Mucosa of gallbladder (tissue), 1 donor: ENCODE measurements at places on chromosomes 1 and 21. TPM values are rescaled to one million over a fixed set of nuclear protein-coding genes. Genes with fewer than 3 reads are reported as not detected.

TMEM82 gene
- total RNA-seq = 4.9 TPM

DNA sequence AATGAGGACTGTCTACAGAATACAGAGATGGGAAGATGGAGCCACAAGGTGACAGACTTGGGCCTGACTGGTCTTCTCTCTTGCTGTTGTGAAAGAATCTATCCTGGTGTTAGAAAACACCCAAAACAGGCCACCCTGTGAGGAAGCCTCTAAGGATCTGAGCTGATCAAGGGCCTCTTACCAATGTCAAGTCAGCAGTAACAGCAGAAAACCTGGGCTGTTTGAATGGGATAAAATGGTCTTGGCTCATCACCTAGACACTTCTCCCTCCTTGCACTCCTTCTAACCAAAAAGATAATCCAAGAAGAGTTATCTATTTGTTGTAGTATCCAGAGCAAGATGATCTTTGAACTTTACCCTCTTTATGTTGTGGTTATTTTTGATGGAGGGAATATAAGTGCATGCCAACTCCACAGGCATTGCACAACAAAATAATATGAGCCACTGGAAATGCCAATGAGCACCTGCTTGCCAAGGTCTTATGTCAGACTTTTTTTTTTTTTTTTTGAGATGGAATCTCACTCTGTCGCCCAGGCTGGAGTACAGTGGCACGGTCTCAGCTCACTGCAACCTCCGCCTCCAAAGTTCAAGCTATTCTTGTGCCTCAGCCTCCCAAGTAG, 32.8 kb upstream of the ZNF281 start:
- DNase-seq = no peak

DNA sequence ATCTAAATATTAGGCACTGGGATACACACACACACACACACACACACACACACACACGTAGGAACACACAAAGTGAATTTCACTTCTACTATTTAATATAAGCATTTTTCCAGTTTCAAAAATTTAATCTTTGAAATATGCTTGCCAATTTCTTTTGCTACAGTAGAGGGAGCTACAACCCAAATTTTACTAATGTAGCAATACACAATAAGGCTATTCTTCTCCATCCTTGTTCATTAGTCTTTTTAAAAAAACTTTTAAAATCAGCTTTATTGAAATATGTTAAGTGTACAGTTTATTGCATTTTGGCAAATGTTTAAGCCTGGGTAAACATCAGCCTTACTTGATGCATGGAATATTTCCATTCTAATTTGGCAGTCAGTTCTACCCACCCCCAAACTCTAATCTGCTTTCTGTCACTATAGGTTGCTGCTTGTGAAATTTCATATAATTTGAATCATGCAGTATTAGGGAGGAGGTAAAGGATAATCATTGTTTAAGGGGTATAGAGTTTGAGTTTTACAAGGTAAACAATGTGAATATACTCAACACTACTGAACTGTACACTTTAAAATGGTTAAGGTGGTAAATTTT, 93.0 kb upstream of the TENT5C start:
- no peak for DNase-seq

FOXD2 gene
- total RNA-seq = 0.26 TPM

DNA sequence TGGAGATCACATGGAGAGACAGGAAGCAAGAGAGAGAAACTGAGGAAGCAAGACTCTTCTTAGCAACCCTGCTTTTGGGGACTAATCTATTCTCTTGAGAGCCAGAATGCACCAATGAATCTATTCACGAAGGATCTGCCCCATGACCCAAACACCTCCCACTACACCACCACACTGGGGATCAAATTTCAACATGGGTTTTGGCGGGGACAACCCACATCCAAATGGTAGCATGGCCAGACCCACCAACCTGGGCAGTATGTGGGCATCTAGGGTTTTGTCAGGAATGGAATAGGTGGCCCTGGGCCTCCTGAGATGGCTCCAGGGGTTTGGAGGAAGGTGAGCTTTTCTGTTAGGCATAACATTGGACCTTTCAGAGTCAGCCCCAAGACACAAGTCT, 33.7 kb downstream of the NENF start:
- no peak for DNase-seq

- DNase-seq = no peak
These were observed 22.5 kb downstream of the CEP350 start for GRCh38 chr1:179976970-179977651.

DNA sequence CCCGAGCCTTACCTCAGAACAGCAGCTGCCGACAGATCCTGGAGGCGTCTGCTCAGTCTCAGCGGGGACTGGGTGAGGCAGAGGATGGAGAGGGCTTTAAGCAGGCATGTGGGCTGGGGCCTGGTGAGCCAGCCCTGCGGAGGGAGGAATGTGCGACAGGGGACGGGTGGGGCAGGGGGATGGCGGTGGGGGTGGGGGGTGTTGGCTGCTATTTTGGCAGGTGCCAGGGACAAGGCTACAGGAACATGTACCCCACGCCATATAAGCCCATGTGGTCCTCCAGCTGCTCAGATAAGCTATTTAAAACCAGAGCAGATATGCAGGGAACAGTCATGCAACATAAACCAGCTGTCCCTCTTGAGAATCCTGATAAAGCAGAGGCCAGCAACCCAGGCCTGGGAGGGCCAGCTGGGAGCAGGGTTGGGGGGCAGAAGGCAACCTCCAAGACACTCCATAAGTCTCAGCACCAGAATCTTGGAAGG, at the start of gene TNNT2:
TNNT2 (minus strand) TSS at position 70 of the 482 bp plus-strand sequence. CDS start 4,426 bp downstream, outside the sequence.
- no peak for DNase-seq

- no peak for DNase-seq
These were observed 437.4 kb downstream of the NUF2 start for GRCh38 chr1:163758977-163759670.

DMRTA2 gene
- not detected for total RNA-seq

- no peak for DNase-seq
These were observed 19.3 kb downstream of the TRMT13 start for GRCh38 chr1:100152271-100152670.

DNA sequence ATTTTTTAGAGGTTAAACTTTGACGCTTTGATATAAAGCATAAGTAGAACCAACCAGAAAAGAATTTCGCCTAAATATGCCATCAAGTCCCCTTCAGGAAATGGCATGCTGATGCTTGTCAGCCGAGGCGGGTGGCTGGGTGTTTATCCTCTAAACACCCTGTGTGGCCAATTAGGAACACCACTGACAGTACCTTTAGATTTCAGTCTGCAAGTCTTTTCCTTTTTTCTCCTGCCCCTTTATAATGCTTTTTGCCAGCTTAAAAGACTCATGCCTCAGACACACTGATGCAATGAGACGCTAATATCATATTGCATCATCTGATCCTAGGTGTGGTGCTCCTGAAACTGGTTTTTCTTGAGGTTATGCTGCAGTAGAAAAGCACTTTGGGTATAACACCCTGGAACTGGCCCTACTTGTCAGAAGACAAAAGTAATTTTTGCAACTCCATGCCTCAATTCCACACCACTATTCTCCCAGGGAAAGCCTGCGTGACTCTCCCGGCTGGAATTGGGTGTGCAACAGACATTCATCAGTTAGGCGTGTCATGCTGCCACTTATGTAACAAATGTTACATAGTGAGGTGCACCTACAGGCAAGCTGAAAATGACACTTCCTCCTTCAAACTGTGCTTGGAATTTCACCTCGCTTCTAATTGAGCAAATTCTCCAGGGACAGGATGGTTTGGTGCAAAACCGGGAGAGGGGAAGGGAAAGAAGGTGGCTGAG, 2.0 kb upstream of the RCC2 start:
- DNase-seq = peak; percentile 17

DNA sequence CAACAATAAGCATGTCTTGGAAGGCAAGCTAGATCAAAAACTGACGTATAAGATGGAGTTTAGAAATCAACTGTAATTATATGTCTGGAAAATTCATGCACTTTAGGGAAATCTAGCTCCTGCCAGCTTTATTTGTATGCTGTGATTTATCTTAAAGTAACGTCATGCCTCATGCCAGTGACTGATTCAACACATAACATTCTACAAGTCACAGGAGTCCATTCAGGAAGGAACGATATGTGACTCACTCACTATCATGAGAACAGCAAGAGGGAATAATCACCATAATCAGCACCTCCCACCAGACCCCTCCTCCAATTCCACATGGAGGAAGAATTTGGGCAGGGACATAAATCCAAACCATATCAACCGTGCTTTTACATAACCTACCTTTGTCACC, 682.4 kb upstream of the ADAMTS5 start:
- no peak for DNase-seq

GRCh38 chr1:28983509-28984310, 69.3 kb downstream of the EPB41 start:
- no peak for DNase-seq

DNA sequence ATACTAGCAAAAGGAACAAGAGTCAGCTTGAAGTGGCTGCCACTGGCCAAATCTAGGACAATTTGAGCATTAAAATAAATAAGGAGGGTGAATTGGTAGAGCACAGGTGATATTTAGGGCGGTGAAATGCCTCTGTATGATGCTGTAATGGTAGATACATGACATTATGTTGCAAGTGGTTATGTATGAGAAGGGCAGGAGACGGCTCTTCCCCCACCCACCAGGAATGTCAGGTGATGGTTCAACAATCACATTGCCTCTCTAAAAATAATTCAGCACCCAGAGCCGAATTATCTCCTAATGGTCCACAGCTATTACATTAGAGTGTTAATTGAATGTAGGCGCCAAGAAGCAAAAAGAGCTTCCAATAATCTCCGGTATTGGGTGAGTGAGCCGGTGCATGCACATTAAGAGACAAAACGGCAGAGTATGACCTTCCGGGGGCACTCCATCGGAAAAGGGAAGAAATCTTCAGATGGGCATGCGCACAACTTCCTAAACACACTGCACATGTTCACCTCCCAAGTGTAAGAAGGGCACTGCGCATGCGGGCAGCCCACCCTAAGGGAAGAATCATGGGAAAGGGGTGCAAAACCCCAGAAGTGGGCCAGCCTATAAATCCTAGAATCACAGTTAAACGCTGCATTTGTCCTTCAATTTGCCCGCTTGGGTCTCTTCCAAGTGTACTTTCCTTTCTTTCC, 6.8 kb upstream of the IFNAR1 start:
- no peak for DNase-seq

DNA sequence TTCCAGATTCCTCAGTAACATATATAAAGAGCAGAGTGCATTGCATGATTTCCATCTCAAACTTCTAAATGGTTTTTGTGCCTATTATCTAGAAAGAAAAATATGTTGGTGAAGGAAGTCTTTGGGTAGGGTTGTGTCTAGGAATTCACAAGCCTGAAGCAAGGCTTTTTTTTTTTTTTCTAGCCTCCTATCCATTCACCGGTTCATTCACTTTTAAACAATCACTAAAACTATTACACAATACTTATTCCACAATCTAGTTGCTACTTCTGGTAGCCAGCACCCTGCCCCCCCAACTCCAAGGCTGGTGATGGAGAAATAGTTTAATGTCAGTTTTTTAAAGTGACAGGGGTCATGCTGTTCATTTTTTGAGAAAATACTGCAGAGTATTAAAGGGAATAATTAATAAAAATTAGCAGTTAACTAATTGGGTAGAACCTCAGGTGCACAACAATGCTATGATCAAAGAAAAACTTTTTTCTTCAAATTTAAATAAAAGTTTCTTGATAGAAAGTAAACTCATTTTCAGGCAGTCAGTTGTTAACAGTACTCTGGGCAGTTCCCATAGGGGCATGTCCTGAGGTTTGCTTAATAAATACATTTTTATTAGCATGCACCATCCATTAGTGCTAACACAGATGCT, 10.9 kb downstream of the IRF2BP2 start:
- DNase-seq = no peak

DNA sequence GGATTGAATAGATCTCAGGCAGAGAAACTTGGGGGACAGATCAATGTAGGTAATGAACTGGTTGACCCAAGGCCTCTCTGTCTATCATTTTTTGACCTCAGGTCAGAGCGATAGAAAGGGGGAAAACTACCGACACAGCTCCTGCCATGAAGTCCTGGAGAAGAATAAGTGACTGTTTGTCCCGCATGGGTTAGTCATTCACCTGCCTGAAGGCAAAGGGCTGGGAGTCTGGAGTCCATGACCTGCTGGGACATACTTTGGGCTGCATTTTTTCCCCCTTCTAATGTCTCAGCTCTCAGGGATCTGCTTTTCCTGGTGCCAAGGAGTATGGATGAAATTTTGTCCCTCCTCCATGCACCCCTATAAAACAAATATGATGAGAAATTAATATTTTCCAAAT, 1.6 kb upstream of the ROR1 start:
- no peak for DNase-seq

- no peak for DNase-seq
These were observed 552.1 kb downstream of the LMO4 start for GRCh38 chr1:87880764-87881163.

DNA sequence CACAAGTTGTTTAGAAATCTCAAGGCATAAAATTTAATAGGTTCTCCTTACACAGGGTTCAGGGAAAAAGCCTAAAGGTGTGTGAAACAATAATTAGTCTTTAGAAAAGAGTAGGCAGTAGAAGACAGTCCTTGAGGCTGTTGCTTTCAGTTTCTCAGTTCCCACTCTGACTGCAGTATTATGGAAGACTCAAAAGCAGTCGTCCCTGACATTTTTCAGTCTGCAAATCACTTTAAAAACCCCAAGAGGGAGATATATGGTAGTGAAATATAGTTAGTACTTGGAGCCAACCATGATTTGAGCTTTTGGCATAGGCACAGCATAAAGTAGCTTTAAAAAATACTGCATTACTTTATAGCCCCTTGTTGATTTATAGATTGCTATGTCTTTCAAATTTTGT, 299.7 kb downstream of the OLFM3 start:
- no peak for DNase-seq

- no peak for DNase-seq
These were observed 5.1 kb upstream of the EPHB2 start for GRCh38 chr1:22705586-22705985.

NR1I3 gene
- total RNA-seq = not detected

GJB3 gene
- total RNA-seq = 6.3 TPM

PHACTR4 gene
- 36.5 TPM for total RNA-seq
